ENCODE measurements at places on chromosomes 7 and 10.
A peak's percentile ranks its signal among the peaks of the same experiment; 100 is the strongest.

GRCh38 chr7:151900591-151900985 is 23.7 kb upstream of the PRKAG2 start:
- no peak overlapping the region for H3K4me3 ChIP-seq
- H3K36me3 ChIP-seq: no peaks in the 10 kb centered on the region
- no peaks in the 10 kb centered on the region for H3K27me3 ChIP-seq
- H3K4me1 ChIP-seq: no peaks in the 10 kb centered on the region

DNA sequence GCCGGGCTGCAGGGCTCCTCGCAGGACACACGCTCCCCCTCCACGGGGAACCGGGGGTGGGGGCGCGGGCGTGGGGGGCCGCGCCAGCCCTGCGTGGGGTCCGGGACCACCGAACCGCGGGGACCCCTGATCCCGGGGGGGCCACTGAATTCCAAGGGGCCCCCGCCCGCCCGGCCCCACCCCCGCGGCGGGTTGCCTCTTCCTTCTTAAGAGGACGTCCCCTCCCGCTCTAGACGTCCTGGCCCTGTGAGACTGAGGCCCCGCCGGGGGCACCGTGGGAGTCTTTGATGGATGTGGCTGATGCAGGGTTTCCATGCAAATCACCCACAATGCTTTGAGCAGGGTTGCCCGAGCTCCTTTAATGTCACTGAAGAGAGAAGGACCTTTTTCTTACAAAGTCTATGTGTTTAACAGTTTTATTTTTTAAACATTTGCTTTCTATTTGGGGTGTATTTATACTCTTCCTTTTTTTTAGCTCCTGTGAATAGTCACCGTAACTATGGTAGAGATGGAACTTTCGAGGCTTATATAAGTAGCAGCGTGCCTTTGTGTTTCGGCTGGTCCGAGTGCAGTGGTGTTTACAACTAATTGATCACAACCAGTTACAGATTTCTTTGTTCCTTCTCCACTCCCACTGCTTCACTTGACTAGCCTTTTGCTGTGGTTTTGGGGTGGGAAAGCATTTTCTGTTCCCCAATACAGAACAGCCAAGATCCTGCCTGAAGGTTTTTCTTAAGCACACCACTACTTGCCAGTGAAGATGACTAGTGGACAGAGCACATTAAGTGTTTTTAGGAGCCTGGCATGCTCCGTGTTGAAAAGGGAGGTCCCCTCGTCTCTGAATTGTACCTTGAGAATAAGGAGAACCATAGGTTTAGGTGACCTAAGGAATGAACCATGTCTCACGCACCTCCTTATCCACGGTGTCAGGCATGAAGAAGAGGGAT is 44.8 kb downstream of the PDIA4 start:
- DNase-seq: no peak
- peaks cover 29% of the 10 kb centered on the region for H3K4me1 ChIP-seq
- H3K36me3 ChIP-seq: no peaks in the 10 kb centered on the region
- peaks cover 3% of the 10 kb centered on the region for H3K27me3 ChIP-seq
- H3K4me3 ChIP-seq: peak overlapping the region; percentile 61

- DNase-seq: no peak
- no peak overlapping the region for H3K27ac ChIP-seq
- no peaks in the 10 kb centered on the region for H3K27me3 ChIP-seq
- H3K36me3 ChIP-seq: no peaks in the 10 kb centered on the region
- no peaks in the 10 kb centered on the region for H3K4me1 ChIP-seq
Observed at GRCh38 chr7:54781134-54781920, 22.3 kb upstream of the SEC61G start.

DNA sequence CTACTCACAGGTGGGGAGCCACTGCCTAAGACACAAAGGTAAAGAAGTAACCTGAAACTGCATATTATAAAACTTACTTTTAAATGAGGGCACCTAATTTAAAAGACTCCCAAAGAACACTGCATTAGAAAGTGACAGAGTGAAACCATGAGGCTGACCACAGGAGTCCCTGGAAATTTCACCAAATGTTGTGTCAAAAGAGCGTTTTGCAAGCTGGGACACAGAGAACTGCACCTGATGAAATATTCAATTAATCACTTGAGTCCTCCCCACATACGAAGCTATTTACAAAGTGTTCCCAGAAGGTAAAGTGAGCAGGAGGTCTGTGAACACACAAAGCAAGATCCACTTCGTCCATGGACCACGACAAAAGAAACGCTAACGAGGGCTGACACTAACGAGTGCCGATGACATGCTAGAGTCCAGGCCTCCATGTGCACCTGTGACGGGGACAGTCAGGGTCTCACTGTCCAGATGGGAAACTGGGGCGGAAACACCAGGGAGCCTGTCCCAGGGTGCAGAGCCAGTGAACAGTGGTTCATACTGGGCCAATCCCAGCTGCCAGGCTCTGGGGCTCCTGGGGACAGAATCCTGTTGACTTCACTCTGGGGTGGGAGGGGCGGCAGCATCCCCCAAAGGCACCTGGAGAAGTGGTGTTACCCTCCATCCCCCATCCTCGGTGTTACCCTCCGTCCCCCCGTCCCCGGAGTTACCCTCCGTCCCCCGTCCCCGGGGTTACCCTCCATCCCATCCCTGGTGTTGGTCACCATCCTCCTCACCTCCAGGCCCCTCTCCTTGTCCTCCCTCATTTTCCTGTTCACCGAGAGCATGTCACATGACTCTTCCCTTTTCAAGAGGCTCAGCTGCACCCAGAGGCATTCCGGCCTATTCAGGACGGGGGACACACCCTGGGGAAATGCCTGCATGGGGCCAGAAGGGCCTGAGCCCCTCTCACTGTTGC is 63.4 kb downstream of the DIP2C start:
- no peaks in the 10 kb centered on the region for H3K27me3 ChIP-seq
- H3K36me3 ChIP-seq: no peaks in the 10 kb centered on the region
- peak; percentile 36 for DNase-seq
- no peak overlapping the region for H3K4me3 ChIP-seq
- H3K4me1 ChIP-seq: peaks cover 6% of the 10 kb centered on the region

DNA sequence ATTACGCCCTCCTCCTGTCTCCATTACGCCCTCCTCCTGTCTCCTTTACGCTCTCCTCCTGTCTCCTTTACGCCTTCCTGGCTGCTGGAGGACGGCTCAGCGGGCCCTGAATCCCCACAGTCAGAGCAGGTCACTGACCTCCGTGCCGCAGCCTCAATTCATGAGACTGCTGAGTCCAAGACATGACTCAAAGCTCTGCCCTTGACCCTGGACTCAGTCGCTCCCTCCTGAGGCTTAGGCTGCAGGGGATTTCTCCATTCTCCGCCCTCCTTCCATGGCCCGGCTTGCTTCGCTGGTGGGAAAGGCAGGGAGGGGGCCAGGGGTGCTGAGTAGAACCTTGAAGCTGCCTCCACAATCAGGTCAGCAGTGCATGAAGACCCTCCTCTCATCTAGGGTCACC is 21.0 kb upstream of the FOXL3 start:
- H3K27me3 ChIP-seq: no peaks in the 10 kb centered on the region
- no peak overlapping the region for H3K4me3 ChIP-seq
- no peak overlapping the region for H3K27ac ChIP-seq

- DNase-seq: no peak
- no peaks in the 10 kb centered on the region for H3K4me1 ChIP-seq
- H3K27ac ChIP-seq: no peak overlapping the region
- no peak overlapping the region for H3K4me3 ChIP-seq
Observed at GRCh38 chr10:22727663-22728062, 13.3 kb upstream of the PIP4K2A start.

DNA sequence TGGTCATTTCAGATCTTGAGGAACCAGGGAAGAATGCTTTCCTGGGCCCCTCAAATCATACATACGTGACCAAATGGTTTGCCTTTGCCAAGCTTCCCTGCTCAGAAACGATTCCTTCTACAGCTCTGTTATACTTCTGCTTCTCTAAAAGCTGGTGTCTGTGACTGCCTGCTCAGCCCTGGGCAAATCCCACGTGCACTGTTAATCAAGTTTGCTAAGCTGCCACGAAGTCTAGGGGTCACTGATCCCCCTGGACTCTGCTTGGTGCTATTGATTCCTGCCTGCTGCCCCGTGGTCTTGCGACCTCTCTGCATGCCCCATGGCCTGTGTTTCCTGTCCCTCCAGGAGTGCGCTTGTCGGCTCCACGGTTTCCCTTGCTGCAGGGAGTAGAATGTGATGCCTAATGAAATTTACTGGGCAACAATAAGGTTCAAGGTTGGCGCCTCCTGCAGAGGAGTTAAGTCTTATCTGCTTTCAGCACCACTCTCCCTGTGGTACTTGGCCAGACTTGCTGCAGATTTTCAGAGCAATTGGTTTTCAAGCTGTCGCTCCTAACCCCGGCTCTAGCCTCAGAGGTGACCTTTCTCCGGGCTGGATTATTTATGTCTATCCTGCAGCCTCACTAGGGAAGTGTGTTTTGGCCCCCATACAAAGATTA is 201.6 kb upstream of the FZD8 start:
- no peaks in the 10 kb centered on the region for H3K27me3 ChIP-seq
- H3K36me3 ChIP-seq: no peaks in the 10 kb centered on the region
- DNase-seq: no peak
- H3K4me1 ChIP-seq: no peaks in the 10 kb centered on the region

DNA sequence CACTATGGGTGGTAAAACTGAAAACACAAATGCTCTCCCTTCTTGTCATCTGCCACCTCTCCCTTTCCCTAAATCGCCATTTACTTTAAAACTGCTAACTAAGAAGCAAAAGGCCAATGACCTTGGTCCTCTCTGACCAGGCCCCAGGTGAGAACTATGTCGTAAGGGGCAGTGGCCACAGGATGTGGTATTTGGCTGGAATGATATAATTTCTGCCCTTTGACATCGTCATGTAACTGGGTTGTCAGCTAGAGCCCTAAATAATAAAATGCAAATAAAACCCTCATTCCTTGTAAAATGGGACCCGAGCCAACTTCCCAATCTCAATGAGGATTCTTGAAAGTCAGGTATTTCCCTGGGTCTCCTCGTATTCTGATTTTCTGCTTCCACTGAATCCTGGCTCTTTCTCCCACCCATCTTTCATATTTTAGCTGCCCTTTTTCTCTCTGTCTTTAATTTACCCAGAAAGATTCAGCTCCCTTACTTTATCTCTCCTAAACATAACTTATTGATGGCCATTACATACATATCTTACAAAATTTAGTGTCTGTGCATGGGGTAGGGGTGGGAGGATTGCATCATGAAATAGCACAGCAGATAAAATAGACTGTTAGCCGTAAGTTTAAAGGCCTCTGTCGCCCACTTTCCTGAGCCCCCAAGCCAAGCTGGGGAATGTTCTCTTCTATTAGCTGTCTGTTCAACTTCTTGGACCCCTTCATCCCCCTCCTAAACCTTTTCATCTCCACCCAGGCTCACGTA is 3.2 kb upstream of the EEPD1 start:
- no peak for DNase-seq
- H3K4me1 ChIP-seq: peaks cover 14% of the 10 kb centered on the region
- no peaks in the 10 kb centered on the region for H3K27me3 ChIP-seq
- H3K27ac ChIP-seq: no peak overlapping the region

DNA sequence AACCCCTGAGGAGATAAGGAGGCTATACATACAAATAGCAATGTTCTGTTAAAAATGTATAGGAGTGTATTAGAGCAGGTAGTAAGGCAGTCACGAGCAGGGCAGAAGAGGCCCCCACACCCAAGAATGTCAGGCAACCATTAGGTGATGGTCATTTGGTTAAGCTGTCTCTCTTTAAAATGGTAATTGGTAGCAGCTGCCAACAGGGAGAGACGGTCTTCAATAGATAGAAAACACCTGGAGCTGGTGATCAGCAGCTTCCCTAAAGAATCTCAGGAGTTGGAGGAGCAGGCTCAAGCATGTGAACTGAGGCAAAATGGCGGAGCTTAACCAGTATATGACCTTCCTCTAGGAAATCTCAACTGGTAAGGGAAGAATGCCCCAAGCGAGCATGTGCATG is 26.4 kb upstream of the HTR5A start:
- H3K27me3 ChIP-seq: peaks cover 16% of the 10 kb centered on the region
- no peaks in the 10 kb centered on the region for H3K4me1 ChIP-seq
- H3K4me3 ChIP-seq: no peak overlapping the region
- no peak overlapping the region for H3K27ac ChIP-seq
- no peak for DNase-seq

GRCh38 chr7:157555313-157555712 is 218.5 kb downstream of the DNAJB6 start:
- H3K36me3 ChIP-seq: no peaks in the 10 kb centered on the region
- no peak overlapping the region for H3K27ac ChIP-seq
- H3K4me1 ChIP-seq: no peaks in the 10 kb centered on the region
- H3K27me3 ChIP-seq: no peaks in the 10 kb centered on the region
- no peak for DNase-seq

DNA sequence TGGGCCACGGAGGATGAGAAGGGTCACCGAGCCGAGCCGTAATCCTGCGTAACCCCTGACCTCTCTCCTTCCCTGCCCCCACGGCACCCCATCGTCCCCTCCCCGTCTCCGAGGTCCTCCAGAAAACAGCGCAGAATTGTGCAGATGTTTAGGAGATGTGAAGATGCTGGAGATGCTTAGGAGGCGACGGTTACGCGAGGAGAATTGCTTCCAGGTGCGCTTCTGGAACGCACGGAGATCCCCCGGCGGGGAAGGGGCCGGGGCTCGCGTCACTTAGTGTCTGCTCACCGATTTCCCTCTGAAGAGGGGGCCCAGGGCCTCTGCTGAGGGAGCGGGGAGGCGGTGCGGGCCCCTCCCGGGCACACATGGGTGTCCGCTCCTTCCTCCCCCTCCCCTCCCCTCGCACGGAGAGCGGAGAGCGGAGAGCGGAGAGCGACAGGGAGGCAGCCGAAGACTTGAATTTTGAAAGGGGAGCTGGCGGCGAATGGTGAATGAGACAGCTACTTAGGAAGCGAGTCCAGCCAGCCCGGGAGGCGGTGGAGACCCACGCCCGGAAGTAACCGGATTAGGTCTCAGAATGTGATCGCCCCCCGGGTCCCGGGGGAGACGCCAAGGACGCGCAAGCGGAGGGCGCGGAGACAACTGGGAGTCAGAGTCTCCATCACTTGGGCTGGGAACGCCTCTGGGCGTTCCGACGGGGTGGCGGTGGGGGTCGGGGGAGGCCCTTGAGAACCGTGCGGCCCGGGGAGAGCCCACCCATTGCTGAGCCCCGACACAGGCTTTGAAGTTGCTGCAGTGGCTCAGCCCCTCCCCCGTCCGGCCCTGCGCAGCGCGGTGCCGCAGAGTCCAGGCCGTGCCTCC is 8.7 kb upstream of the EN2 start:
- peaks cover 89% of the 10 kb centered on the region for H3K27me3 ChIP-seq
- no peak overlapping the region for H3K27ac ChIP-seq
- DNase-seq: peak; percentile 25
- peaks cover 20% of the 10 kb centered on the region for H3K4me1 ChIP-seq
- H3K36me3 ChIP-seq: no peaks in the 10 kb centered on the region
- H3K4me3 ChIP-seq: no peak overlapping the region

DNA sequence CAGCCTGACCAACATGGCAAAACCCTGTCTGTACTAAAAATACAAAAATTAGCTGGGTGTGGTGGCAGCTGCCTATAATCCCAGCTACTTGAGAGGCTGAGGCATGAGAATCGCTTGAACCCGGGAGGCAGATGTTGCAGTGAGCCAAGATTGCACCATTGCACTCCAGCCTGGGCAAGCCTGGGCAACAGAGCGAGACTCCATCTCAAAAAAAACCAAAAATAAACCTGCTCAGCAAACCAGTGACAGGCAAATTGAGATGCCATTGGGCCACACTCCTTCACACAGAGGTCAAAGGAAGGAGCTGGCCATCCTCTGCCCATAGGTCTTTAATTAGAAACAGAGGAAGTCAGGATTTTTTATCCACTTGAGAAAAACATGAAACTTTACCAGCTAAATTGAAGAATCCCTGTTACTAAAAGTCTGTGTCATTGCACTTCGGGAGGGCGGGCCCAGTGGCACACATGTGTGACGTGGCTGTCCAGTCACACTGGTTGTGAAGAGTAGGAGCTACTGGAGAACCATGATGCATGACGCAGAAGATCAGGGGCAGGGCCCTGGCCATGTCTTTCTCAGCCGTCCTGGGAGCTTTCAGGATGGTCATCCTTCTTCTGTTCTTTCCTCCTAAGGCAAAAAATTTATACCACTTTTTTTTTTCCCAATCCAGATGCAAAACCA is 118.3 kb upstream of the ZNF438 start:
- H3K4me3 ChIP-seq: no peak overlapping the region
- DNase-seq: no peak
- no peaks in the 10 kb centered on the region for H3K36me3 ChIP-seq
- peaks cover 14% of the 10 kb centered on the region for H3K4me1 ChIP-seq

Measured in lower lobe of right lung (tissue), 2 donors.